ENCODE measurements at places on chromosomes 5 and 9.

- DNase-seq = peak; percentile 63
Observed at GRCh38 chr5:149959406-149960236, 937 bp upstream of the SLC26A2 start.

DNA sequence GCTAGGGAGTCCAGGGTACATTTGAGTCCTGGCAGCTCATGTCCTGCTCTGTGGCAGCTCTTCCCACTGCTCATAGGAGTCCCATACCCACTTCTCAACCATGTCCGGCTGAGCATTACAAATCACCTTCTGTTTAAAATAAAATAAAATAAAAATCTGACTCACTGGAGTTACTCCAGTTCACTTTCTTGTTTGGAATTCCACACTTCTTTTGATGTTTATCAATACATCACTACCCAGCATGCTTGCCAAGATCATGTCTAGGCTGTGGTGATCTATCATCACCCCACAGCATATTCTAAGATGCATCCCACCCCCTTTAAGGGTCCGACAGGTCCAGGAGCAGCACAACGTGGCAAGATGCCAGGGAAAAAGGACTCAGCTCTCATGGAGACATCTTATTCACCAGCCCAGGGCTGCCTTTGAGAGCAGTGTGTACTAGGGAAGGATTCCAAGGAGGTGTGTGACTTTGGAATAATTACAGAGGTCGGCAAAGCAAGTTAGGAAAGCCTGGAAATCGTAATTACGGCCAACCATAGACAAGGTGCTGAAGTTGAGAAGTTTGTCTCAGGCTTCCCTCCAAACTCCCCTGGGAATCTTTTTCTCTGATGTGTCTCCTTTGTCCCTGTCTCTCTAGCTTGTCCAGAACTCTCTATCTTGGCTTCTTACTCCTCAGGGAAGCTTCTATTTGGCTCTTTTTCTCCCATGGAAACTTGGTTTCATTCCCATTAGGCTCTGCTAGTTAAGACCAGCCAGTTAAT, 111.4 kb upstream of the SLC1A3 start:
- DNase-seq = no peak

- no peak for DNase-seq
Observed at GRCh38 chr5:65762234-65762633, 40.2 kb downstream of the NLN start.

DNA sequence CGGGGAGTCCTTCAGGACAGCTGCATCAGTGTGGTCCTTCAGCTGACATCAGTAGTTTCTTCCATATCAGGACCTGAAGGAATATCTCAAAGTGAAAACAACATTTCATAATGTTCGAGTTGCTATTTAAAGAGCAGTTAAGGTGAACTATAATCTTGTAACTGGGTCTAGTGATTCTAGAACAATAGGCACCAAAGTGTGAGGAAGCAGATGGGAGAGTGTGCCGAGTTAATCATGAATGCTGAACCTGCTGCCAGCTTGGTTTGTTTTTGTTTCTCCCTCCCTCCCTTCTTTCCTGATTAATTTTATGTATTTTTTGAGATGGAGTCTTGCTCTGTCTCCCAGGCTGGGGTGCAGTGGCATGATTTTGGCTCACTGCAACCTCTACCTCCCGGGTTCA, 3.6 kb upstream of the PTGR1 start:
- DNase-seq = no peak

DNA sequence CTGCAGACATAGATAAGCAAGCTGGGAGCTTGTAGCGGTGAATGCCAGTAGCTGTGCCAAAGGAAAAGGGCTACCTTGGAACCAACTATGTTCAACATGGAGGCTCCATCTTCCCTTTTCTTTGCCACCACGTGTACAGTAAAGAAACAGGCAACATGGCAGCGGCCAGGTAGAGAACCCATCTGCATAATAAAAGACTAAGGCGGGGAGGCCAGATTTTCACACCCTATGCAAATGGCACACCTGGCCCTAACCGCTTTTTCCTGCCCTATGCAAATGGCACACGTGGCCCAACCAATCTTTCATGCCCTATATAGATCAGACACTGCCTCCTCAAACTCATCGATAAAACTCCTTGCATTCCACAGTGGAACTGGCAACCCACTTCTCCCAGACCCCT, 477.5 kb upstream of the EDIL3 start:
- no peak for DNase-seq

DNA sequence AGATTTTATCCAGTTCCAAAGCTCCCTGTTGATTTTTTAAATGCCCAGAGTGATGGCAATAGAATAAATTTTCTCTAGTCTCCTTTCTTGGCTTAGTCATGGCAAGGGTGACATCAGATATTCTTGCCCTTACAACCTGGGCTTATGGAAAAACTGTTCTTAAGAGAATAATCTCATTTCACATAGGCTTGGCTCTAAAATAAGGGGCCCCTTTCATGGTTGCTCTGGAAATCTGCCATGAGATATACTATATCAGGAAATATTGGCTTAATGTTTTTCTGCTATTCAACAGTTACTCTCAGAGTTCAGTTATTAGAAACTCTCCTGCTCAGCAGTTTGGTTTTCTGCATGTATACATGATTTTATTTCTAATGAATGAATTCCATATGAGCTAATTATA, 7.8 kb downstream of the HMHB1 start:
- no peak for DNase-seq

GRCh38 chr9:132201780-132202703, 40.2 kb downstream of the NTNG2 start:
- DNase-seq = no peak

DNA sequence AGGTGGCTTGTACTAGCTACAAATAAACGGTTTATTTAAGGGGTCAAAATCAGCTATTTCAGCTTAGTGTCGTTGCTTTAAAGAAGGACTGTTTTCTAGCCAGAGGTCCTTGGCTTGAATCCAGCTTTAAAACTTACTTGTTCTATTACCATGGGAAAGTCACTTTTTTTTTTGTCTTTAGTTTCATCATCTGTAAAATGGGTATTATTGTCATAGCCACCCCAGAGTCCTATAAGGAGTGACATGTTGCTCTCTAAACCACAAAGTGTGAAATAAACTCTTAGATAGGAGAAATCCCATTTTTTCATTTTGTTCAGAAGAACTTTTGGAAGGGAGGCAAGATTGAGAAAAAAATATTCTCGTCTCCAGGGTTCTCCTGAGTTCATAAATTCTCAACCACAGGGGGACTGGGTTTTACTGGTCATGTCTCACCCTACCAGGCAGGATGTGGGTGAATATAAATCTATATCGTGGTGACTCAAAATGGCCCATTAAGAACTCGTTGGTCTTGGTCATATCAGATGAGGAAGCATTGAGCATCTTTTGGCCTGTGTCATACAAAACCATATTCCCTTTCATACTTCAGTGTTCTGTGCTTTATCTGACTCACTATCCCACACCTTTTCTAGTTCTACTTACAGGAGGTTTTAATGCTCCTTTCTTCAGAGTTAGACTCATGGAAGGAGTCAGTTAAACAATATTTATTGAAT, 202.7 kb upstream of the NR3C1 start:
- peak; percentile 35 for DNase-seq

DNA sequence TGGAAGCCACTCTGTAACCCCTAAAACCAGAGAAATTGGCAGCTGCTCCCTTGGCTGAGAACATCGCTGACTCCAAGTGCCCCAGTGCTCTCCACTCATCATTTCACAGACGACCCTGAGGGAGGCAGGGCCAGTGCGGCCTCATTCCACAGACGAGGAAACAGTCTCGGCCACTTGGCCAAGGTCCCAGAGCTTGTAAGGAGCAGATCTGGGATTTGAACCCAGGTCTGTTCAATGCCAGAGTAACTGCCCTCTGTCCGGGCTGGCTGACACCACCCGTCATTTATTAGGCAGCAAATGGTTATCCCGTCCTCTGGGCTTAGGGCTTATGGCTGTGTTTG, 19.9 kb upstream of the IER5L start:
- DNase-seq = no peak

DNA sequence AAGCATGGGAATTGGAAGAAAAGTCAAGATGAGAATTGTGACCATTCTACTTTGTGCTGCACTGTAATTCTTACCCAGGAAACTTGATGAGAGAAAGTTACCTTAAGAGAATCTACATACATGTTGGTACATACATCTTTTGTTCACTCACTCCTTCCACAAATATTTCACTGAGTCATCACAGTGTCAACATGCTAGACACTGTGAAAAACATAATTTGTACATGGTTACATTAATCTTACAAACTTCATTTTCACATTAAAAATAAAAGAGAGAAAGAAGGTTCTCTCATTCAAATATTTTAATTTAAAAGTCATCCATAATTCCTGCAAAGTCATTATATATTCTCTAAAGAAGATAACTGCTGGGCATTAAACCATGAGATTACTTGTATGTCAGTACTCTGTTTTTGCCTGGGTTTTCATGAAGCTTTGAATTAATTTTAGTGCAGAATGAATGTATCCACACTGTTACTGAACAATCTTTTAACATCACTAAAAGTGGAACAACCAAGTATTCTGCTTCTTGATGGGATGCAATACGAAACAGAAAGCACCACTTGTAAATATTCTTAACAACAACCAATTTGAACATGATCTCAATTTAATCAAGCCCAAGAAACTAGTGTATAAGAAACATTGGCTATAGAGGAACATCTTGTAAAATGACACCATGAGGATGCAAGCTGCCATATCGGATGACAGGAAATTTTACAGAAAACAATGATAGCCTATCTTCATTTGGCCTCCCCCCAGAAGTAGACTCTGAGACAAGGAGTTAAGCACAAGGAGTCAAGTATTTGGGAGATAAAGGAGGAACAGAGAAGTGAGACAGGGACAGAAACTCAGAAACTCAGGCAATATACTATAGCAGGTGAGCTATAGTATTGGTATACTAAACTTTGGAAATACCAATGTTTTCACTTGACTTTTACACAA, 28.4 kb downstream of the ERP44 start:
- DNase-seq = no peak

- DNase-seq = no peak
Observed at GRCh38 chr9:14400658-14400995, 86.7 kb upstream of the NFIB start.

DNA sequence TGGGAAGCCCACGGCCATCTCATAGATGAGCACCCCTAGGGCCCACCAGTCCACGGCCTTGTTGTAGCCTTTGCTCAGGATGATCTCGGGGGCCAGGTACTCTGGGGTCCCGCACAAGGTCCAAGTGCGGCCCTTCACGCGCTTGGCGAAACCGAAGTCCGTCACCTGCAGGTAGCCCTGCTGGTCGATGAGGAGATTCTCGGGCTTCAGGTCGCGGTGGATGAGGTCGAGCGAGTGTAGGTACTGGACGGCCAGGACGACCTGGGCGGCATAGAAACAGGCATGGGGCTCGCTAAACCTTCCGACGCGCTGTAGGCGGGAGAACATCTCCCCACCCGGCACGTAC, 558 bp downstream of the PRKACG start:
- DNase-seq = no peak

DNA sequence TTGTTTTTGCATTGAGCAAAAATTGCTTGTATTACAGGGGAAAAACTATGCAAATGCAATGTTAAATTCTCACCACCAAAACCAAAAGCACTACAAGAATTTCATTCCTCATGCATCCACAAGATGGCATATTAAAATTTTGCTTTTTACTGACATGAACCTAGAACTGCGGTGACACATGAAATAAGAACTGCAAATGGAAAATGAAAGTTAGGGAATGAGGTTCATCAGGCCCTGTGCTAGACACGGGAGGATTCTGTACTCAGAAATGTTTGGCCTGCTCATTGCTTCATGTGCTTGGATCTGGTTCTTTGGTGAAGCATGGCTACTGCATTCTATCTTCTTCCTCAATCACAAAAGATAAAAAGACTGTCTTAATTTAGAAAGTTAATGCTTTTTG, 9.1 kb upstream of the RFK start:
- peak; percentile 22 for DNase-seq

DNA sequence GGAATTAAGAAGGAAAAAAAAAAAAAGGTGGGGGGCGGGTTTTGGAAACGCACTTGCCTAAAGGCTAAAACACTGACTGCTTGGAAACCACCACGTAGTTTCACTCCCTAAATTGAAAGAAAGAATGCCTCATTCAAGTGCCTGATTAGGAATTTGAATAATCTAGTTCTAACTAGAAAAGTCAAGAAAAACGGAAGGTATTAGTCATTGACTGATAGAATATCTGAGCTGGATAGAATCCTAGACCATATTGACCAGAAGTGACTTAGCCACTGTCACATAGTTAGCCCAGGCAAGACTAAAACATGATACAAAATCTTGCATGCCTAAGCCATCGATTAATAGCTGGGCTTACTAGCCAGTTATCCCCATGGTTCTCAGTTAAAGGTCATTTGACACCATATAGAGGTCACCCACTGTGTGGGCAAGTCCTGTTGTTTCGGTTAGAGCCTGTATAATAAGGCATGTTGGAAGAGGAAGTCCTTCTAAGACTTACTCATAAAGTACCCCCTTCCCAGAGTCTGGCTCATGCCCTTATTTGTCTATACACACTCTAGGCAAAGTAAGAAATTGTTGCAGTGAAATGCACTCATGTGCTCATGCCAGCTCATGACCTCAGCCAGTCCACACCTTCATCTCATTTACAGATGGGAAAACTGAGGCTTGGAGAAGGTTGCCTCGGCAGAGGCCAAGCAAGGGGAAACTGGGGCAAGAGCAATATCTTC, 40.2 kb downstream of the SH3RF2 start:
- no peak for DNase-seq

DNA sequence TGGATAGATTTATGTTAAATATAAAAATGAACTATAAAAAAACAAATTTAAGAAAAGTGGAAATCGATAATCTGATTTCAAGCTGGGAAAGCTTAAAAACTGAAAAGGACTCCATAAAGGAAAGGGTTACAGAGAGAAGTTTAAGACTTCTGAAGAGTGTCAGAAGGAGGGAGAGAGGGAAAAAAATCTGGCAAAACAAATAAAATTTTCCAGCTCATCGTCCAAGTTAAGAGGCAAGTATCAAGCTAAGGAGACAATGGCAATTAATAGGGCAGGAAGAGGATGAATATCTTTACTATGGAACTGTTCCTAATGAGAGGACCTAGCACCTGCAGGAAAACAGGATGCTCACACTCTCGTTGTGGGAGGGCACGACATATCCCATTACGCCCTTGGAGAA, 20.5 kb upstream of the HEXB start:
- DNase-seq = no peak

- no peak for DNase-seq
Observed at GRCh38 chr9:33697171-33697570, 98.2 kb upstream of the PRSS3 start.

- DNase-seq = no peak
Observed at GRCh38 chr9:136275655-136276429, 28.1 kb downstream of the CCDC187 start.

DNA sequence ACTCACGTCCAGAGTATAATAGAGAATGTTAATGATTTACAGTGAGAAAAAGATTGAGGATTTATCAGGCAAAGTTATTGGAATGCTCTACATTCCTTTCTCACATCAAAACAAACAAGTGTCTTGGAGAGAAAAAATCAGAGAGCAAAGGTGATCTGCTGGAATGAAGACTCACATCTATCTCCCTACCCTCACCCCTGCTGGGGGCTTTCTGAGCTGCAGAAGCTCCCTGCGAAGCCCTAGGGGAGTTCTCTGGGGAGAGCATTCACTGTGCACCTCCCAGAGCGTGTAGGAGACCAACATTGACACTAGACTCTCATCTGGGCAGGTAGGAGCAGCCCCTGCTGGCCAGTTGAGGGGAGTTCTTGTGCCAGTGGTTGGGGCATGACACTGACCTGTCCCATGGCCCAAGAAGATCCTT, 76.6 kb upstream of the ADAMTS16 start:
- no peak for DNase-seq

- DNase-seq = no peak
Observed at GRCh38 chr5:154071799-154072413, 33.1 kb downstream of the MFAP3 start.
